Activated T-helper 2 cell treated with anti-CD3 and anti-CD28 coated beads, Interferon-gamma antibody, Interleukin-2, Interleukin-4, amounts not matched to agents 10 μg/mL and 5 μg/mL and 100 μg/mL, durations not matched to agents 14 hours and 24 hours and 36 hours (primary cell): ENCODE measurements at places on chromosomes 11 and 22.

- DNase-seq: no peak
These were observed 31.7 kb downstream of the ADAMTS15 start for GRCh38 chr11:130480186-130480585.

DNA sequence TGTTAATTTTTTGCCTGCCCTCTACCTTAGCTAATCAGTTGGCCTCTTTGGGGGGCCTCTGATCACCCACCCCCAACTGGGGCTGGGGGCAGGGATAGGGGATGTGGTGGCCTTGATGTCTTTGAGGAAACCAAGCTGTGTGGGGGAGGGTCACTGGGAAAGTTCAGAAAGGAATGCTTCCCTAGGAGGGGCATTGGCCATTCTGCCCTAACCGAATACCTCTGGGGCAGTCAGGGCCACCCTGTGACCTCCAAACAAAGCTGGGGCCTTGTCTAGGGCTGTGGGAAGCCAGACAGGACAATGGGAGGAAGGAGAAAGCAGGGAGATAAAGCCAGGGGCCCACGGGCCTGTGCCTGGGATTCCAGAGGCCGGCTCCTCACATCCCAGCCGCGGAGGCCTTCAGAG, 97.5 kb downstream of the TSPAN18 start:
- no peak for DNase-seq

DNA sequence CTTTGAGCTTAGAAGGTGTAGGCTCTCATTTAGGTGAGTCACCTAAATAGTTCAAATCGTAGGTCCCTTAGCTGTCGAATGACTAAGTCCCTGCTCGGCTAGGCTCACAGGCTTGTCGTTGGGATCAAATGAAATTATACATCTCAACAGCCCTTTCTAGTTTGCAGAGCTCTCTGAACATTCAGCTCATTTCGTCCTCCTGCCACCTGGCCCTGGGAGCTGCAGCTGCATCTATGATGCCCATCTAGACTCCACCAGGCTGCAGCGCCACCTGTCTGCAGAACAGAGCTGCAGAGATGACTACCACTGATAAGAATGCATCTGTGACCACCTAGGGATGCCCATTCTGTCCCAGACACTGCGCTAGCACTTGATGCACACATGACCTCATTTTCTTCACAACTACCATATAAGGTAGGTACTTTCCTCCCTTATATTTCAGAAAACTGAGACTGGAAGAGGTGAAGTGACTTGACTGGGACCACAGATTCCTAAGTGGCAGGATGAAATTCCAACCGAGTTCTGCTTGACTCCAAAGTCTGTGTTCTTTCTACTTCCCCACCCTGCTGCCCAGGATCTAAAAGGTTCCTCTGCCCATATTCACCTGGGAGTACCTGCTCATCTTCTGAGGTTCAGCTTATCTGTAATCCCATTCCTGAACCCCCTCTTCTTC, 141.1 kb upstream of the NARS2 start:
- peak; percentile 18 for DNase-seq

- DNase-seq: no peak
These were observed 30.8 kb downstream of the SLC5A1 start for GRCh38 chr22:32073823-32074380.

- no peak for DNase-seq
These were observed 29.3 kb downstream of the EIF3F start for GRCh38 chr11:8016440-8016839.

- no peak for DNase-seq
These were observed 47.5 kb upstream of the PICALM start for GRCh38 chr11:86116386-86116726.
